ENCODE measurements at places on chromosomes 1 and 21.

GRCh38 chr21:27722095-27722494, 755.2 kb upstream of the ADAMTS5 start:
- DNase-seq: no peak

DNA sequence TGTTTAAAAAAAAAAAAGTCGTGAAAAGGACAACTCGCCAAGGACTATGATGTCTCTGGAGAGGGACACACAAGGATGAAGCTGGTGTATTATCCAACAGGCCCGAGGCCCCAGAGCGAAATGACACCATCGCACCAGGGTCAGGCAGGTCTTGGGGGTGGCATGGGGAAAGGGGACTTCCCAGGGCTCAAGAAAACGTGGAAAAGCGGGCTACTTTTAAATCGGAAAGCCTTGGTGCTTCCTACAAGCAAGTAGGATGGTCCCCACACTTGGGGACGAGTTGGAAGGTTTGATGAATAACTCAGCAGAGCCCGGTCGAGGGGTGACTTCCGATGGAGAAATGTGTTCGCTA, 505 bp upstream of the GNPAT start:
- DNase-seq: no peak

DNA sequence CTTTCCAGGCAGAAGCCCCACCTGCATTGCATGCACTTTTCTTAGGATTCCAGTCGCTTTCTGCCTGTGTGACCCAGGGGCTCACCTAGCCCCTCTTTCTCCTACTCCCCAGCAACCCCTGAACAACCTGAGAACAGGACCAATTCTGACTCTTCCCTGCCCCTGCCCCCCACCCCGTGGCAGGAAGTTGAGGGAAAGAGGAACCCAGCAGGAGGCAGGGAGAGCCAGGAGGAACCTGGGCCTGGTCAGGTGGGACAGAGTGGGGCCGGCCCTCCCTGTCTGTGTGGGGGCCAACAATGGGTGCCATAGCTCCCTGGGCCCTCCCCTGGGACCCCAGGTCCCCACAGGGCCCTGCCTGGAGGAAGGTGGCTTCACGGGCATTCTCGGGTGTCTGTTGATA, 6.1 kb downstream of the BMP8A start:
- no peak for DNase-seq

DNA sequence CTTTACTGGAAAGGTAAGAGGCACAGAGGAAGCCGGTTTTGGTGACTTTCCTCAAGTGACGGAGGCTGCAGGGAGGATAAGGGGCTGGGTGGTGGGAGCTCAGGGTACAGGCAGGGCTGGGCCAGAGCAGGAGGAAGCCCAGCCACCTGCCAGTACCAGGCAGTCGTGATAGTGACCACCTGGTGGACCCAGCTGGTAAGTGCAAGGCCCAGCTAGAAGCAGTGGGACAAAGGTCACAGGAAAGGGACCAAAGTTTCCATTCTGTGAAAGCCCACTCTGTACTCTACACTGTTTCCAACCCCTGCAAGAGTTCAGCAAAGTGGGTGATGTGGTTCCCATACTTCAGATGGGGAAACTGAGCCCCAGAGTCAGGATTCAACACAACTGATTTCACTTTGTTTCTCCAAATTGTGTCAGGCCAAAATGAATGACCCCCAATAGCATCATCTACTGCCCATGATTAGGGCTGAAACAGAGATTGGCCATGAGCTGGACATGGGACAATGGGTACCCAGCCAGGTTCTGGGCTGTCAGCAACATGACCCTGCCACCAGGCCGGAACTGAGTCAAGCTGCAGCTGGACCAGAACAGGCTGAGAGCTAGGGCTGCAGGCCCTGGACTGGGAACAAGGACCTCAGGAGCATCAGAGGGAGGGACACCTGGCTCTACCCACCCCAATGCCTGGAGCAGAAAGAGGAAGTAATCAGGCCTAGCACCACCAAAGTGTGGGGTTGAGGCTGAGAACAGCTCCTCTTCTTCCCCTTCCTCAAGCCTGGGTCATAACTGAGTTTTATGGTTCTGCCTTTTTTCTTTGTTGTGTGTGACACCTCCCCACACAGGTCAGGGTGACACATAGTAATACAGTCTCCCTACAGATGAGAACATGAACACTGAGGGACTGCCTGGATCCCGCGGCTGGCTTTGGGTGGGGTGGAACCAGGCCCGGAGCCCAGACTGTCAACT, 50.2 kb downstream of the KCNN3 start:
- DNase-seq: peak; percentile 66

- DNase-seq: no peak
These were observed 30.0 kb downstream of the FAM78B start for GRCh38 chr1:166136699-166137401.

DNA sequence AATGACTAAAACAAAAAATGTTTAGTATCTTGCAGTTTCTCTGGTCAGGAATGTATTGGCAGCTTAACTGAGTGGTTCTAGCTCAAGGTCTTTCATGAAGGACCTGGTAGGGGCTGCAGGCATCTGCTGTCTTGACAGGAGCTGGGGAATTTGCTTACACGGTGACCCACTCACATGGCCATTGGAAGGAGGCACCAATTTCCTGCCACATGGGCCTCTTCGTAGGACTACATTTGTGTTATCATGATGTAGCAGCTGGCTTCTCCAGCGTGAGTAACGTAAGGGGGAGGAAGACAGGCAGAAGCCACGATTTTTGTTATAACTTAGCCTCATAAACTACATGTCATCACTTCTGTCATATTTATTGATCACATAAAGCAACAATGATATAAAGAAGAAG, 376.3 kb downstream of the AMY1C start:
- no peak for DNase-seq

DNA sequence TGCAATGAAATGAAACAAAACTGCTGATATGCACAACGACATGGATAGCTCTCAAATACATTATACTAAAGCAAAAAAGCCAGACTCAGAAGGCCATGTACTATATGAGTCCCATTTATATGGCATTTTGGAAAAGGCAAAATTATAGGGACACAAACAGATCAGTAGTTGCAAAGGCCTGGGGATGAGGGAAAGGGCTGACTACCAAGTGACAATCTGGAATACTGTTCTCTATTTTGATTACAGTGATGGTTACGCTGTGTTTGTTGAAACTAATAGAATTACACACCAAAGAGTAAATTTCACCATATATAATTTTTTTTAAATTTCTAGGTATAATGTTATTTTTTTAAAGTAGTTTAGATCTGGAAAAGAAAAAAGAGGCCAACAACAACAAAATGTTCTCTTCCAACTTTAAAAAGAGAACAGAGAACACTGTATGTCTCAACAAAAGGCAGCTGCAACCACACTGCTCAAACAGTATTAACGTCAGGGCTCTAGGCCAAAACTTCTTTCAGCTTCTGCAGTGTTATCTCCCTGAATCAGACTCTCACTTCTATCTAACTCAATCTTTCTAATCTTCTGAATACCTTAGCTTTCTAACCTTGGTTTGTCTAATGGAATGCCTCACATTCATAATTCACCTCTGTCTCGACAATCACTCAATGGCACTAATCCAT, 75.8 kb downstream of the FOXJ3 start:
- no peak for DNase-seq

GRCh38 chr1:40267767-40268187, 9.7 kb downstream of the ZMPSTE24 start:
- DNase-seq: no peak

- no peak for DNase-seq
These were observed 221.8 kb downstream of the SLC45A1 start for GRCh38 chr1:8539683-8540082.

GRCh38 chr1:34884961-34885360, 25.4 kb upstream of the SMIM12 start:
- DNase-seq: peak; percentile 75

- DNase-seq: no peak
These were observed 31.8 kb downstream of the KCNAB2 start for GRCh38 chr1:6077506-6077905.

GRCh38 chr1:63116016-63116415, 206.4 kb upstream of the FOXD3 start:
- DNase-seq: no peak

DNA sequence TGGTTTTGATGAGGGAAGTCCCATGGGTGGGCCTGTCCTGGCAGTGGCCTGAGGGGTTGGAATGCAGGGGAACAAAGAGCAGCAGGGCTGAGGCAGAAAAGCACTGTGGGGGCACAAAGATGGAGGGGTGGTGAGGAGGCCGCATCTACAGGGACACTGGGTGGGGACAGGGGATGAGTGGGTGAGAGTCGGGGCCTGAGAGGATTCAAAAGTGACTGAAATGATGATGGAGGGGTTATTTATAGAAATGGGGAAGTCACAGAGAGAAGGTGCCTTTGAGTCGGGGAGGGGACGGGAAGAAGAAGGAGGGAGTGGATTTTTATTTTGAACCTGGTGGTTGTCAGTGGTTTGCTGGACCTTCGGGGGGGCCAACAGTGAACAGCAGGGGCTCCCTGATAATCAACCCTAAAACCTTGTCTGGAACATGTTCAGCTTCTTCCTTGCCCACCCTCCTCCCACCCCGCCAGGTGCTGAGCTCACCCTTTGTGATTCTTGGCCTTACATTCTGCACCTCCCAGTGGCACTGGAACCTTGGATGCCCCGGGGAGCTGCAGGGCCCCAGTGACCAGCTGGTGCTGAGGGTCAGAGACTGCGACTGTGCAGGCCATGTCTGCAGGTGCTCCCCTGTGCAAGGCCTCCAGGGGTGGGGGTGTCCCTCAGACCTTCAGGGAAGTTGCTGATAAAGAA, 42.9 kb downstream of the IER5 start:
- no peak for DNase-seq

- no peak for DNase-seq
These were observed 6.5 kb downstream of the INSRR start for GRCh38 chr1:156852418-156852874.

DNA sequence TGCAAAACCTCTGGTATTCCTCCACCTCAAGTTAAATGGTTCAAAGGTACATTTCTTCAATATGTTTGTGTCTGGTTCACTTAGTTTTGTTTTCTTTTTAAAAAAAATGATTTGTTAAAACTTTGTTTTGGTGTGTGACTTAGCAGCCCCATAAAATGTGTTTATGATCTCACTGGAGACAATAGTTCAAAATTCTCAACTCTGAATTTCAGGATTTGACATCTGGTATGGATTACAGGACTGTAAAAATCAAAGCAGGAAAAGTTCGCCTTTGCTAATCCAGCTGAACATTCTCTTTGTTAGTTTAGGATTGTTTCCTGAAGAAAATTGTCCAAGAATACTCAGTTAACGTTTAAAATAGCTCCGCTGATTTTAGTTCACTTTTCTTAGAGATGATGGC, 231.7 kb downstream of the HMCN1 start:
- no peak for DNase-seq

GRCh38 chr1:66373157-66373591, 160.8 kb upstream of the SGIP1 start:
- DNase-seq: no peak

DNA sequence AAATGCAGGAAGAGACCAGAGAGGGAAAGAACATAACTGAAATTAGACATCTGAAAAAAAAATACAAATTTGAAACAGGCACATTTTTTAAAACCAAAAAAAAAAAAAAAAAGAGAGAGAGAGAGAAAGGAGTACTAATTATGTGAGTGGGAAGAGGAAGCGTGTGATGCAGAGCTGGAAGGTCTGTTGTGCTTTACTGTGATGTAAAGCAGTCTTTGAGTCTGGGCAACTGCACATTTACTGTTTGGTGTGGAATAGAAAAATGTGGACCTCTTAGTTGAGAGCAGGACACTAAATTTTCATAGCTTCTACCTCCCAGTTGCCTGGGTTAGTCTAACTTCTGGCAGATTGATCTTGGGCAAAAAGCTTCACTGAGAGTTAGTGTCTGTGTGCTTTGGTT, 16.5 kb downstream of the LHX9 start:
- no peak for DNase-seq

DNA sequence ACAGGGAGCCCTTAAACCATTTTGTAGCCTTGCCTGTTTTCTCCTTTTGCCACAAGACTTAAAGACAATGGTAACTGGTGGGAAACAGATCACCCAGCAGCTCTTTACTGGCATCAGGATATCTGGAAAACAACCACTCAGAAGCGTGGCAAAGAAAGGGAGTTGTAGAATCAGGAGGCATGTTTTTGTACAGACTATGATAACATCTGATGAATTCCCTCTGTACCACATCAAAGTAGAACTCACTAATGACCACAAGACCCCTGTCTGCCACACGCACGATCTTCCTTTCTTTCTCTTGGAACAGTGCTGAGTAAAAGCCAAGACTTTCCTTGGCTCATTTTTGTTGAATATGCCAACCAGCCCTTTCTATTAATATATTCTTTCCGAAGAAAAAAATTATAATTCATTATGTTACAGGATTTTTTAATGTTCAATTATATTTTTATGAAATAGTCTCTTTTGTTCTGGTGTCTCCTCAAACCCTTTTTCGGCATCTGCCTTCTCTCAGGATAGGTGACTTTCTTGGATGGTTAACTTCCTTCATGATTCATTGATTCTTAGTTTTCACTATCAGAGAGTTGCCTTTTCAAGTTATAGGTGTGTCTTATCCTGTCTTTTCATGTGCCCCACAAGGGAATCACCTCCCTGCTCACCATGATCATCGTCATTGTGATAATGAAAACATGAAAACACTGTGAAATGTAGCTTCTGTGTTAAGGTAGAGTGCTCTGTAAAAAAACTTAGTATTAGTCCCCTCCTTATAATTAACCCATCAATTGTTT, 7.9 kb upstream of the PHGDH start:
- DNase-seq: no peak

DNA sequence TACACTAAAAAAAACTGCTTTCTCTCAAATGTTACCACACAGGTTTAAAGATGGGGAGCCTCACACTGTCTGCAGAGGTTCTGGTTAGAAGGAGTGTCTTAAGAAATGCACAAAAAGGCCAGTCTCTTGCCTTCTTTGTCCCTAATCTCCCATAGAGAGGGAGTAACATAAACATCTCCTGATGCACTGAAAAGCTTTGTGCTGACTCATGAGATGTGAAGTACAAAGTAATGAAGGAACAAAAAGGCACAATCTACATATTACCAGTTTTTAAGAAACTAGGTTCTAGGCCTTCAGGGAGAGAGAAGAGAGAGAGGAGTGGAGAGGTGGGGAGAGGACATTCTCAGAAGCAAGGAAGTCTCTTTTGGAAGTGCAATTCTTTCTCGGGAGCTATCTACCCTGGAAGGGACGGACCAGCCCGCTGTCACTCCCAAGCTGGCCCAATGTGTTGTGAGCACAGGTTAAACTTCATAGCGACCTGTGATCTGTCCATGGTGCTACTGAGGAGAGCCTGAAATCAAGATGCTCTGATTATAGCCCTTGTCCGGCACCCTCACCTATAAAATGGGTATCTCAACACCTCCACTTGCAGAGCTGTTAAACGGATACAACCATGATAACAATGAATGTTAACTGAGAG, 458.1 kb downstream of the DISC1 start:
- DNase-seq: peak; percentile 71

- no peak for DNase-seq
These were observed 470.6 kb upstream of the ADGRL2 start for GRCh38 chr1:81330111-81330510.

GRCh38 chr1:75771978-75772377, 14.1 kb upstream of the RABGGTB start:
- DNase-seq: no peak

DNA sequence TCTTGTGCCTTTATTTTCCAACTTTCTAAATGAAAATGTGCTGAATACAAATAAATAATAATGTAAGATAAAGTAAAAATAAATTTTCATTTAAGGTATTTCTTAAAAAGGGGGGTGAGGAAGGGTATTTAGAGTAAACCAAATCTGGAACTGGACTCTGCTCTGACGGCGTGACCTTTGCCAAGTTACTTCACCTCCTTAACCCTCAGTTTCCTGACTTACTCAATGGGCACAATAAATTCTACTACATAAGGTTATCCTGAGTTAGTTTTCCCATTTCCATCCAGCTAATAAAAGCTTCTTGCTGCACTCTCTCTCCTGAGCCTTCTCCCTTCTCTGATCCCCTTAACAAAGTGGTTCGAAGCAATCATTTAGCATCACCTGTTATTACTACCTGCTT, 93.9 kb downstream of the NID1 start:
- no peak for DNase-seq

Data from WTC11 (cell line).